ENCODE measurements at places on chromosomes 1 and 21.

GRCh38 chr1:41366455-41367287 lies 5.4 kb downstream of the FOXO6 start:
- peak; percentile 37 for DNase-seq

DNA sequence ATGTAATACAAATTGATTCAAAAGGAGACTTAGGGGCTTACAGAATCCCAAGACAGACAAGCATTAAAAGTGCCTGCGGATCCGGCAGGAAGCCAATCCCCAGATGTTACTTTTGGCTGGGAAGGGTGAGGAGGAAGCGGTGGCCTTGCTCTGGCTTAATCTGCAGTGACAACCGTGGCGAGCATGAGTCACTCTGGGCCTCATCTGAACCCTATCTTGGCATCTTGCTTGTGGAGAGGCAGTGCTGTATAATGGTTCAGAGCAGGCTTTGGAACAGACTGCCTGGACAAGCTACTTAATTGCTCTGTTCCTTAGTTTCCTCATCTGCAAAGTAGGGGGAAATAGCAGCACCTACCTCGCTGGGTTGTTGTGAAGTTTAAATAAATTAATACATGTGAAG lies 74.1 kb downstream of the XCL2 start:
- DNase-seq: no peak

DNA sequence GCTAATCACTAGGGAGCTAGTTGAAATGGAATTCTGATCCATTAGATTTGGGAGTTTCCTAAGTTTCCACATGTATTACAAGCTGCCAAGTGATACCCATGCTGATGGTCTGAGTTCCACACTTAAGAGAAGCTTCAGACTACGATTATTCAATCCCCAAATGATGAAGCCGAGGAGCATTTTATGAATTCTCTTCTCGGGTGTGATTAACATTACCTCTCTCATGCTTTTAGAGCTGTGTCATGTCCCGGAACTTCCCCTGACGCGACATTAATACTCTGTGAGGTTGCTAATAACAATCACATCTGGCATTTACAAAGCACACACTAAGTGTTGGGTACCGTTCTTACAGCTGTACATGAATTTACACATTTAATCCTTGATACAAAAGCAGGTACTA lies 63.0 kb downstream of the KCNJ15 start:
- DNase-seq: no peak

DNA sequence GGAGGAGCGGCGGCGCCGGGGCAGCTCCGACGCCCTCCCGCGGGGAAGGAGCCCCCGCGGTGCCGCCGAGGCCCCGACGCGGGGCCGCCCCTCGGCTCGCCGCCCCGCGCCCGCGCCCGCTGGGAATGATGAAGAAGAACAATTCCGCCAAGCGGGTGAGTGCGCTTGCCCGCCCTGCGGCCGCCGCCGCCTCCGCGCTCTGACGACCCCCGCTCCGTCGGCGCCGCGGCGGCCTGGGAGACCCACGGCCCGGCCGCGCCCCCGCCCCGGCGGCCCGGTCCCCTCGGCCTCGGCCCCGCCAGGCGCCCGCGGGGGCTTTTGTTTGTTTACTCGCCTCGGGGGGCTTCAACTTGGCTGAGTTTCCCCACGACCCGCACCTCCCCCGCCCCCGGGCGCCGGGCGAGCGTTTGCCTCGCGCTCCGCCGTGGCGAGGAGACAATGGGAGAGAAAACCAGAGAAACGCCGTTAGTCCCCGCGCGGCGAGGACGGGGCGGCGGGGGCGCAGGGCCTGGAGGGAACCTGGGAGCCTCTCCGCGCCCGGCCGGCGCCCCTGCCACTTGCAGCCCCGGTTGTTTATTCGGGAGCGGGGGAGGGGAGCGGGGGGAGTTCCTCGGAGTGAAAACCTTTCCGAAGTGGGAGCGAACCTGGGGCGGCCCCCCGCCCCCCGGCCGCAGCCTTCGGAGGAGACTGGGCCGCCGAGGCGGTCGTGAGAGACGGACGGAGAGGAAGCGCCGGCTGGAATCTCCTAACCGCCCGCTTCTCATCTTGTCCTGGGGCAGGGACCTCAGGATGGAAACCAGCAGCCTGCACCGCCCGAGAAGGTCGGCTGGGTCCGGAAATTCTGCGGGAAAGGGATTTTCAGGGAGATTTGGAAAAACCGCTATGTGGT lies 661 bp downstream of the PLEKHO1 start:
- no peak for DNase-seq

DNA sequence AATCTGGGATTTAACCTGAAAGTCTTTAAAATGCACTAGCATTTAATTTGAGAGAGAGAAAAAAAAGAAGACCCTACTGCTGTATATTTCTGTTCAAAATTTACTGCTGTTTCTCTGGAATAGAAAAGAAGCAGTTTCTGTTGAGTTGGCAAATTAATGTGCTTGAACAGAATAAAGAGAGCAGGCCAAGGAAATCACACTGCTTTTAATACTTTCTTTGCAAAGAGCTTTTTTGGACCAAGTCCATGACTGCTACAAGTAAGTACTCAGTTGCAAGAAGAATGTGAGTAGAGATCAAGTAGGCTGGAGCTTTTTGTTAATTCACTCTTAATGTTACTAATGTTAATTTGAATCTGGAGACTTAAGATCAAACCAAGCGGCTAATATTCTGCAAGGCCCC lies 336.2 kb upstream of the SGIP1 start:
- DNase-seq: no peak

DNA sequence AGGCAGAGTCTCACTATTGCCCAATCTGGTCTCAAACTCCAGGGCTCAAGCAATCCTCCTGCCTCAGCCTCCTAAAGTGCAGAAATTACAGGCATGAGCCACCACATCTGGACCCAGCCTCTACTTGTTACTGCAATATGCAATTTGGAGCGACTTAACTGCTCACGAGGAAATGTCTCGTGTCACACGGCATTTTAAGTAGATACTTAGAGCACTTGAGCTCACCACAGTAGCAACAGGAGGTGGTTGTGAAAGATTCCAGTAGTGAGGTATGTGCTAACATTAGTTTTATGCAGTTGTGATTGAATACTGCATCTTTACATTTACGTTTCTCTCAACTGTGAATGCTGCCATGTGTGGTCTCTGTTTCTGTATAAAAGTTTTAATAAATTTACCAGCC lies 5.8 kb upstream of the NDUFV3 start:
- DNase-seq: no peak

GRCh38 chr1:112444269-112444668 lies 48.3 kb downstream of the CTTNBP2NL start:
- no peak for DNase-seq

GRCh38 chr1:87916965-87917364 lies 588.3 kb downstream of the LMO4 start:
- no peak for DNase-seq

DNA sequence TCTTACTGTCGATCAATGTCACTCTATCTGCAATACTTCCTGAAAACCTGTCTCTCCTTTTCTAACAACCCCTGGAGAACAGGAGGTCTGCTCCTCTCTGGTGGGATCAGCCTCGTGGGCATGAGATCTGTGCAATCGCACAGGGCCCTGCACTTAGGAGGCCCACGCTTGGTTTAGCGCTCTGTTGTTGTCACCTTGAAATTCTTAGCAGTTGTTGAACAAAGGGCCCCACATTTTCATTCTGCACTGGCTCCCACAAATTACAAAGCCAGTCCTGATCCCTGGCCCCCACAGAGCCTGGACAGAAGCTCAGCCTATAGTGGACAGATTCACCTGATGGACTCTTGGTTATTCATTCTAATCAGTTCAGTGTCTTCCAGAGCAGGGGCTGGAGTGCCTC lies 18.6 kb downstream of the SPOCD1 start:
- DNase-seq: no peak

DNA sequence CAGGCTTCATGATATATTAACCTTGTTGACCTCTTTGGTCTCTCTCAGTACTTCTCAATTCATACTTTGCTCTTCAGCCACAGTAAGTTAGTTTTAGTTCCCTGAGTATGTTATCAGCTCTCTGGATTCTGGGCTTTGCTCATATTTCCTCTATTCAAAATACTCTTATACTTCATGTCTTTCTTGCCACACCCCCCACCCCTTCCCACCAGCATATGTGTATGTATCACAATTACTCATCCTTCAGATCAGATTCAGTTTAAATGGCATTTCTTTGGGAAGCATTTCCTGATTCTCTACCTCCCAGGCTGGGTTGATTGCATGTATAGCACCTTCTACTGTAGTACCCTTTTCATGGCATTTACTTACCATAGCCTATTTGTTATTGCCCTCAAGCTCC lies 28.3 kb downstream of the SLC30A7 start:
- DNase-seq: no peak

DNA sequence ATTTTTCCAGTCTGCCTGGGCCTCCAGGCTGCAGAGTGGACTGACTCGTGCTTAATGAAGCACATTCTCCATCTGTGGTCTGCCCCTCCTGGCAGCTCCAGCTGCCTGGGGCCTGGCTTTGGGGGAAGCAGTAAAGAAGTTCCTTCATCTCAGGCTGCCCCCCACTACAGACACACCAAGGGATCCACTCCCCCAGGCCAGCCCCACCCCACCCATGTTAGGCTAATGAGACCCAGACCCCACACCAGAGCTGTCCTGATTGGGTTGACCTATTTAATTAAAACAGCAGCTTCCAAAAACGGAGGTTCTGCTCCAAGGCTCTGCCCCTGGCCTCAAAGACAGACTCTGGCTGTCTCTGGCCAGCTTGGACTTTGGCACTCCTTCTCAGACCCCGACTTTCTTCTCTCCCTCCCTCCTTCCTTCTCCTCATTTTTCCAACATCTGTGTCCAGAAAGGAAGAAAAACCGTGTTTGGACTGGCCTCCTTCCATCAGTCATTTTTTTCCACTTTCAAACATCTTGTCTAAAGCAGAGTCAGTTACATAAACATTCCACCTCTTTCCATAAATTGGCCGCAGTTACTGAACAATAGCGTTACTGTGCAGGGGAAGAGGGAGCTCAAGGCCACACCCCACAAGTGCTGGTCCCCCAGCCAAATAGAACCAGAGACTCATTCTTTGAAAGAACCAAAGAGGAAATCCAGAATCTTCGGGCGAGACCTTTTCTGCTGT lies 29.7 kb downstream of the SERTAD4 start:
- no peak for DNase-seq

- no peak for DNase-seq
Measured at GRCh38 chr1:228194436-228194835, 13.4 kb upstream of the OBSCN start.

All from Jurkat, Clone E6-1 (cell line).